GM23248 (cell line): ENCODE measurements at places on chromosomes 6 and 20.

DNA sequence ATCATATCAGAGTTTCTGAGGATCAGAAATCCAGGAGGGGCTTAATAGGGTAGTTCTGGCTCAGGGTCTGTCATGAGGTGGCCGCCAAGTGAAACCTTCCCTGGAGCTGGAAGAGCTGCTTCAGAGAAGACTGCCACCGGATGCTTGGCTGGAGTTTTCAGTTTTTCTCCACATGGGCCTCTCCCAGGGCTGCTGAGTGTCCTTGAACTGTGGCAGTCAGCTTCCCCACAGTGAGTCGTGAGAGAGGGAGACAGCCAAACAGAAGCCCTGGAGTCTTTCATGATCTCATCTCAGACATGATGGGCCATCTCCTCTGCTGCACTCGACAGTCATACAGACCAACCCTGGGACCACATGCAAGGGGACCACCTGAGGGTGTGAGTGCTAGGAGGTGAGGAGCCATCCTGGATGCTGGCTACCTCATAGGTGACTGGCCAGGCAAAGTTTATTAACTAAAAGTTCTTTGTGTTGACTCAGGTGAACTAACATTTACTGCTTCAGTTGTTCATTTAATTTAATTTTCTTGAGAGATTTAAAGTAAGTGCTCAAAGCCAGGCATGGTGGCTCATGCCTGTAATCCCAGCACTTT is 71.5 kb downstream of the SHLD1 start:
- DNase-seq: peak; percentile 52

GRCh38 chr6:80433673-80434025 is 327.2 kb downstream of the BCKDHB start:
- no peak for DNase-seq

DNA sequence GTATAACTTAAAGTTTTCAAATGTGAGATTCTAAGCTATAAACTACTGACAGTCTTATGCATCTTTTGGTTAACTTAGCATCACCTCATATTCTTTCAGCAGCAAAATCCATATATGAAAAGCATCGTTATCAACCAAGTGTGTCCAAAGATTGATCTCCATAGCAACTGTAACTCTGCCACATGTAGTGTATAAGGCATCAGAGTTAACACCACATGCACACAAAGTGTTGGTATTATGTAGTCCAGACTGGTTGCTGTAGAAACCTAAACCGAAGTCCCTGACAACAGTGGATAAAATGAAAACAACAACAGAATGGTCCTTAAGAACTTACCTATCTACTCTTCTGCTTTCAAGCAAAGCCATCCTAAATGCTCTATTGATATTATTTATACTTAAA is 39.6 kb downstream of the PDSS2 start:
- peak; percentile 9 for DNase-seq

DNA sequence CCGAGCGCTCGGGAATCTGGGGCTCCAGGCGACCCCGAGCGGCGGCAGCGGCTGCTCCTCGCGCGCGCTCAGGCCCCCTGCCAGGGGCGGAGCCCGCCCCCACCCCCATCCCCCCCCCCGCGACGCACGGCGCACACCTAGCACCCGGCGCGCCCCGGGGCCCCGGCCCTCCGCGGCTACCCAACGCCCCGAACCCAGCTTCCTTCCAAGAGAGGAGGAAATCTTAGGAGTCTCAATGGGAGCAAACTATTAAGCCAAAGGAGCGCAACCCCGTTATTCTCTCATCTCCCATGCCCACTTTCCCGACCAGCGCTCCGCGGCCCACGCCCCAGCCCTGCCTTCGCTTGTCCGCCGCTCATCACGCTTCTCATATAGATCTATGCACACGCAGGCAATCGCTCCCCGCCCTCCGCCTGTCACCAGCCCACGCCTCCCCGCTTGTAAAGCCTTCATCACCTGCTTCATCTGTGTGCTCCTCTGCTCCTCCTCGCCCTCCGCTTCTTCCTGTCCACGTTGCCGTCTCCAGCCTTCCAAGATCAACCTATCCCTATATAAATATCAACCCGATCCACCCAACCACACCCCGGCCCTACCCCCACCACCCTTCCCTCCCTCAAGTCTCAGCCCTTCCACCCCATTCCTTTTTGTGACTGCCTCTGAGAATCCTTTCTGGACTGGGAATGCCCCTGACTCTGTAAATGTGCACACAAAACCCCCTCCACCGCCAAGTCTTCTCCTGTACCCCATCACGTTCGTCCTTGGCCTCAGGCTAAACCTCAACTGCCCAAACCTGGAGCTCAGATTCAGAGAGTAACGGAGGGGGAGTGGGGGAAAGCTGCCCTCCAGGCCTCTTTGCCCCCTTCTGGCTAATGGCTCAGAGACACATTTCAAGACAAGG is at the start of gene DLK2:
DLK2 (minus strand) TSS at position 18 of the 898 bp plus-strand sequence. CDS start 723 bp downstream, outside the sequence.
- DNase-seq: peak; percentile 53
